ENCODE measurements at places on chromosomes 13 and 19.

- DNase-seq: no peak
These were observed 49.4 kb upstream of the IPO5 start for GRCh38 chr13:97904059-97904458.

DNA sequence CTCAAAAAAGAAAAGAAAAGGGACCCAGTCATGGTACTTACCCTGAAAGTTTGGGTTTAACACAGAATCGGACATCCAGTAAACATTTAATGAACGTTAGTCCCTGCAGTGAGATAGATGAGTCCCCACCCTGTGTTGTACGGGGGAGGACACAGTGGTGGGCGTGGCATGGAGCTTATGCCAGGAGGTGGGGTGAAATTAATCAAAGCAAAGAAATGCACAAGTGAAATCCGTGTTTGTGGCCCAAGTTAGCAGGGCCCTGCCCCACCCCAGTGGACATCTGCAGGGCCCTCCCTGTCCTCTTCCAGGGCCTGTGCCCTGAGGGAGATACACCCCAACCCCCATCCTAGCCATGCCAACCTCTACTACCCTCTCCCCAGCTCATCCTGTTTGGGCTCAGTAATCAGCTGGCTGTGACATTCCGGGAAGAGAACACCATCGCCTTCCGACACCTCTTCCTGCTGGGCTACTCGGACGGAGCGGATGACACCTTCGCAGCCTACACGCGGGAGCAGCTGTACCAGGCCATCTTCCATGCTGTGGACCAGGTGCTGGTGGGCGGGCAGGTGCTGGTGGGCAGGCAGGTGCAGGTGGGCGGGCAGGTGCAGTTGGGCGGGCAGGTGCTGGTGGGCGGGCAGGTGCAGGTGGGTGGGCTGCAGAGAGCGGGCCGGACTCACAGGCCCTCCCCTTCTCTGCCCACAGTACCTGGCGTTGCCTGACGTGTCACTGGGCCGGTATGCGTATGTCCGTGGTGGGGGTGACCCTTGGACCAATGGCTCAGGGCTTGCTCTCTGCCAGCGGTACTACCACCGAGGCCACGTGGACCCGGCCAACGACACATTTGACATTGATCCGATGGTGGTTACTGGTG is 3.9 kb downstream of the MCOLN1 start:
- no peak for DNase-seq

DNA sequence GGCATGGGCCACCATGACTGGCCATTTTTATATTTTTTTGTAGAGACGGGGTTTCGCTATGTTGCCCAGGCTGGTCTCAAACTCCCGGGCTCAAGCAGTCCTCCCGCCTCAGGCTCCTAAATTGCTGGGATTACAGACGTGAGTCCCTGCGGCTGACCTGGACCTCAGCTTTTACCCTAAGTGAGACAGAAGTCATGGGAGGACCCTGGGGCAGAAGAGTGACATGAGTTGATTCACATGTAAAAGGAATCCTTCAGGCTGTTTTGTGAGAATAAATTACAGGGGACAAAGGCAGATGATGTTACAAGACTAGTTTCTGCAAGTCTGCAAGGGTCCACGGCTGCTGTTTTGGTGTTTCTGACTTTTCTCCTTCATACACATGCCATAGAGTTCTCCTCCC is 2.6 kb upstream of the BCAM start:
- no peak for DNase-seq

DNA sequence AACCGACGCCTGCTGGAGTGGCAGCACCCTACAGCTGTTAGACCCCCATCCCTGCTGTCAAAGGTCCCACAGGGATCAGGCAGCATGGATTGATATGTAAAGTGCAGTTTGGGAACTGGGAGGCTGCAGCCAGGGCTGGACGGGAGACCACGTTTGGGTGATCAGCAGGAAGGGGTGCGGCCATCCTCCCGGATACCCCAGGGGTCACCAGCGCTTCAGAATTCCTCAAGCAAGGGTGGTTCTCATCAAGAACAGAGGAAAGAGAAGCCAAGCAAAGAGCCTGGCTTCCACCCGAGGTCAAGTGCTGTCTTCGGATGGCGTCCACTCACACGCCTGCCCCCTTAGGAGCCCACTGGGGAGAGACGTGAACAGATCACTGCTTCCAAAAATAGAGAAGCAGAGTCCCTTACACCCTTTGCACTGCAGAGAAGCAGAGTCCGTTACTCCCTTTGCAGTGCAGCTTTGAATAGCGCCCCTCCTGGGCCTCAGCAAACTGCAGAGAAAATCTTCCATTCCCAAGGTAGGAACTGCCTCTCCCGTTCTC is 35.5 kb downstream of the DHRS12 start:
- no peak for DNase-seq

GRCh38 chr19:35140962-35141836 is 1.9 kb upstream of the FXYD7 start:
- peak; percentile 97 for DNase-seq

DNA sequence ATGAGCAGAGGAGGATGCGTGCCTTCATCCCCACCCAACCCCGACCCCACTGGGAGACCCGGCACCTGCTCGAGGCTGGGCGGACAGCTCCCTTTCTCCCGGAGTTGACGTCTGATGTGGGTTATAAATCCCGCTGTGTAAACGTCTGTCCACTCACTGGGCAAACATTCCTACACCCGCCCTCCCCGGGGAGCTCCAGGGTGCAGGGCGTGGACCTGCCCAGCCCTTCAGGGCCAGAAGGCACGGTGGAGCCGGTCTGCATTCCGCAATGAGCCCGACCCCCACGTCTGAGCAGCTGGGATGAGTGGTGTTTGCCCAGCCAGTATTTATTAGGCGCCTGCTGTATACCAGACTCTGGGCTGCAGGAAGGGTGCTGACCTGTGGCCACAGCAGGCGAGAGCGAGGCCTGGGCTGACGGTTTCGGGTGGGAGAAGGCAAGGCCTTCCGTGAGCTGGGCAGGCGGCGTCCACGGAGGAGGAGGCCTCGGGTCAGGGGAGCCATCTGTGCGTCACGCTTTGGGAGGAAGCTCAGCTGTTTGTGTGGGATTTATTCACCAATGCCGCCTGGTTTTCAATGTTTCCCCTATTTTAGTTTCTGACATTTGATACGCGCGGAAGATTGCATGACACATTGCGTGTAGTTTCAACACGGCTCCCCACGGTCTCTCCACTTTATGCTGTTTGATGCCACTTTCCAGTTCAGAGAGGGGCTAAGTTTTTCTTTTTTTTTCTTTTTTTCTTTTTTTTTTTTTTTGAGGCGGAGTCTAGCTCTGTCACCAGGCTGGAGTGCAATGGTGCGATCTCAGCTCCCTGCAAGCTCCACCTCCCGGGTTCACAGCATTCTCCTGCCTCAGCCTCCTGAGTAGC is 2.0 kb downstream of the MISP start:
- DNase-seq: peak; percentile 87

GRCh38 chr13:70613295-70613694 is 505.0 kb upstream of the KLHL1 start:
- DNase-seq: no peak

- DNase-seq: no peak
These were observed 423 bp downstream of the KLK8 start for GRCh38 chr19:51000981-51001380.

DNA sequence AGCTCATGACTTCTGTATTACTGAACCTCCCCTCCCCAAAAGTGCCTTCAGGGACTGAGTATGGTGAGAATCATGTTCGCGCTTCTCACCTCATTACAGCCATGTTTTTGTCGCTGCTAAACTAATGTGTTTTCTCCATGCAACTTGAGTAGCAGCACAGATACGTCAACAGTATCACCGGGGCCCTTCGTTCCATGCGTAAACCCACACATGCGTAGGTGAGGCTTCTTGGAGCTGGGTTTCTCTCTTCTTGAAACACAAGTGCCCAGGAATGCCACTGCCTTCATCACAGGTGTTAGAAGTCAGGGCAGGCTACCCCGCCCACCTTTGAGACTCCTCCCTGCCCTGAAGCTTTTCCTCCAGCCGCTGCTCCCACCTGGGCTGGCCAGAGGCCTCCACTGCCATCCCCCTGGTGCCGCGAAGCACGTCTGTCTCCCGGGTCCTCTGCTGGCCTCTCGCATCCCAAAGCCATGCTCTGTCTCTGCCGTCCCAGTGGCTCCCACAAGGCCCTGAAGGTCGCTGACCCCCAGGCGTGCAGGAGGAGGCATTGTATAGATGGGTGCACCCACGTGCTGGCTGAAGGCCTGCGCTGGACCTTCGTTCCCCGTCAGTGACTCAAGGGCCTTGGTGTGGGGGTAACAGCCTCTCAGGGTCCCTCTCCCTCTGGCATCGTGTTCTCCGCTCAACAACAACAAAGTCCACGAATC is 135.3 kb upstream of the MCF2L start:
- no peak for DNase-seq

GRCh38 chr19:17871878-17872250 is at the start of gene SLC5A5:
SLC5A5 (plus strand) TSS chr19:17871945; CDS start chr19:17872320, 375 bp downstream.
- no peak for DNase-seq

DNA sequence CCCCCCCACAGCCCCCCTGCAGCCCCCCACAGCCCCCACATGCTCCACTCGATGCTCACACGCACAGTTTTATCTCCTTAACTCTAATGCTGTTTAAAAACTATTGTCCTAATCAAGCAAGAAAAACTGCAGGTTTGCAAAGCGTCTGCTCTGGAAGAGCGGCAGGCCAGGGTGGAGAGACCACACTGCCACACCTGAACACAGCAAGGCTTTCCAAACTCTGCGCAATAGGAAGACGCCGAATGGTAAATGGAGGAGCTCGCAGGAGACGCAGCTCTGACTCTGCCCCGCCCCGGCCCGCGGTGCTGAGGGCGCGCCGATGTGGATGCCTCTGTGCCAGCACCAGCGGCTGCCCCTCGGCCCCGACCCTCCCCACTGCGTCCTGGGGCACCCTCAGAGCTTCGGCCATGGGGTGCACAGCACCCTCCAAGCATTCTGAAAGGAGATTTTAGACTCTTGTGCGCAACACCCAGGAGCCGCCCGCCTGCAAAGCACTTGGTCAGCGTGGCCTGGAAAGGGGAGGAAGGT is 32.4 kb downstream of the RASA3 start:
- no peak for DNase-seq

GRCh38 chr13:91714855-91715254 is 316.4 kb downstream of the GPC5 start:
- DNase-seq: no peak

- no peak for DNase-seq
These were observed 54.7 kb downstream of the TNFSF11 start for GRCh38 chr13:42628666-42629065.

DNA sequence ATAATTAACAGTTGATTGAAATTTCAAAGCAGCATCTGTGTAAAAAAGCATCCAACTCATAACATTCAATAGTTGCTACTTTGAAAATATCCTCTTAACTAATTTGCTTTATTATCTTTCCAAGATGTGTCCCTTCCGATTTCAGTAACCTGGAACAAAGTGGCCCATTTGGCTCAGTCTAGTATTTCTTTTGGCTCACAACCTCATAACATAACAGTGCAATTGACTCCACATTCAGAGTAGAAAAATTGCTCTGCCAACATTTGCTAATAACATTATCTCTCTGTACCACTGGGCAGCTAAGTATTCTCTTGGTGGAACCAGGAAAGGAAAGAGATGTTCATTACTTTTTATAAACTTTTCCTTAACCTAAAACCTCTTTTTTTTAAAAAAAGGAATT is 571.1 kb upstream of the ARGLU1 start:
- DNase-seq: no peak

- DNase-seq: no peak
These were observed 6.0 kb upstream of the RABAC1 start for GRCh38 chr19:41965106-41965505.

DNA sequence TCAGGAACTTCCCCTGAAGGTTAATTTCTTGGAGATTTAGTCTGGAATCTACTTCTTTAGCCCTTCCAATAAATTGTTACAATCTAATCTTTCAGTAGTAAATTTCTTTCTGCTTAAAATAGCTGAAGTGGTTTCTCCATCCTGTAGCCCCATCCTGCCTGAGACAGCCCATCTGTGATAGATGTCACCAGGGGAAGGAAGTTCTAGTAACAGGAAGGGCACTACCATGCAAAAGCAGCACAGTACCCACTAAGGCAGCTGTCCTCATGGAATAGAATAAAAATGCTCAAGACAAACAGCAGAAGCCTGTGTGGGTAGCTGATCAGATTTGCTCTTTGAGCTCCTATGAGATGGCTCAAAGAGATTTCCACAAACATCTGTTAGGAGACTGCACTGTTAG is 1036.5 kb downstream of the SLITRK5 start:
- DNase-seq: no peak

DNA sequence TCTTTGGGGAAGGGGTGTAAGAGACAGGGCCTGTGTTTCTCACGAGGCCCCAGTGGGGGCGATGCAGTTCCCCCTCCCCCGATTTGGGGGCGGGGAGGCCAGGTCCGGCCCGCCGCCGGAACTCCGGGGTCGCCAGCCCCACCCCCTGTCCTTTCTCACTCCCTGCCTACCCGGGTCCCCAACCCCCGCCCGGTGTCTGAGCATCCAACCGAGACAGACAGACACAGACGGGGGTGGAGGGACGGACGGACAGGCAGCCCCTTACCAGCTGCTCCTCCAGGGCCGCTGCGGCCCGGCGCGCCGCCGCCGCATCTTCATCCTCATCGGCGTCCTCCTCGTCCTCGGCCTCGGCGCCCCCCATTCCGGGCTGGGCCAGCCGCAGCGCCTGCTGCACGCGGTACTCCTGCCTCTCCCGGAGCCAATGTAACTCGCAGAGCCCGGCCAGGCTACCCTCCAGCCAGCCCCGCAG is 397 bp downstream of the DACT3 start:
- no peak for DNase-seq

- DNase-seq: no peak
These were observed 31.3 kb downstream of the LTBP4 start for GRCh38 chr19:40632311-40633036.

DNA sequence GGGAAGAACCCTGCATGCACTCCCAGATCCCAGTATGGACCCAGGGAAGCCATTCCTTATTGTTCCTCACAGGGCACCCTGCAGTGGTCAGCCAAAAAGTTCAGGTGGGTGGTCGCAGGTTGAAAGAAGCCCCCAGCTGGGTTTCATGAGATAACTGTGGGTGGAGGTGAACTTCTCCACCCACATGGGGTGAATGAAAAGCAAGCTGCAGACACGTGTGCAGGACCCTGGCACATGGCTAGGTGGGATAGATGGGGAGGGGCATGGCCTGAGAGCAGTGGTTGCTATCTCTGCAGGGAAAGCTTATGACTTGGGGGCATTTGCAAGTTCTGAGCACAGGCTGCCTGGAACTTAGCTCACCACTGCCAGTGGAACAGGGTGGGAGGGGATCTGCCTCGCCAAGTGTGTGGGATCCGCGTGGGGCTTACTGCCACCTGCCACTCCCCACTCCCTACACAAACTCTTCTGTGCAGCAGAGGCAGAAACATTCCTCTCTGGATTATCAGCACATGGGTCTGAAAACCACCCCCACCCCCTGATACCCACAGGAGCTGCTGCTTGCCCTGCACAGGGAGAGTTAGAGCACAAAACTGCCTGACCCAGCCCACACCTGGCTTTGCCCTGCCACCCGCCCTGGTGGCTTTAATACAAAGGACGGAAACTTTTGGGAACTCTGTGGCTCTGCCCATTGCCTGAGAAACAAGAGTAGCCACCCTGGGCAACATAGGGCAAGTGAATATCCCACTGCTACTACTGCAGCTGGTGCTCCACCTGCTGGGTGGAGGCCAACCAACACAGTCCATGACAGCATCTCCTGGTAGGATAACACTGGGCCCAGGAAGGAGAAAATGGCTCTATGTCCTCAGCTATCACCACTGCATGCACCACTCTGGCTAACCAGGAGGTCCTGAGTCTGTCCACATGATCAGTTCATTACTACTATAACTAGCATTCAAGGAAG is 24.4 kb downstream of the PLA2G4C start:
- DNase-seq: no peak

GRCh38 chr19:7468840-7469239 is 20.0 kb downstream of the PEX11G start:
- no peak for DNase-seq
